DND-41 (cell line): ENCODE measurements at places on chromosomes 16 and 17.
A peak's percentile ranks its signal among the peaks of the same experiment; 100 is the strongest.

DNA sequence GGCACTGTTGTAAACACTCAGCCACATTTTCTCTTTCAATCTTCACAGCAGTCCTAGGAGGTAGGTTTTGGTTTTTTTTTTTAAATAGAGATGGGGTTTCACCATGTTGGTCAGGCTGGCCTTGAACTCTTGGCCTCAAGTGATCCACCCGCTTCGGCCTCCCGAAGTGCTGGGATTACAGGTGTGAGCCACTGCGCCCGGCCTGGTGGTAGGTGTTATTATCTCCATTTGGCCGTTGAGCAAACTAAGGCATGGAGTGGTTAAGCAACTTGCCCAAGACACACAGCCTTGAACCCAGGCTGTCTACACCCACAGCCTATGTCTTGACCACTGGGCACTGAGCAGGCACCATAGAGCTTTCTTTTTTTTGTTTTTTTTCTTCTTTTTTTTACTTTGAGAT is 8.6 kb downstream of the SGCA start:
- DNase-seq = no peak

DNA sequence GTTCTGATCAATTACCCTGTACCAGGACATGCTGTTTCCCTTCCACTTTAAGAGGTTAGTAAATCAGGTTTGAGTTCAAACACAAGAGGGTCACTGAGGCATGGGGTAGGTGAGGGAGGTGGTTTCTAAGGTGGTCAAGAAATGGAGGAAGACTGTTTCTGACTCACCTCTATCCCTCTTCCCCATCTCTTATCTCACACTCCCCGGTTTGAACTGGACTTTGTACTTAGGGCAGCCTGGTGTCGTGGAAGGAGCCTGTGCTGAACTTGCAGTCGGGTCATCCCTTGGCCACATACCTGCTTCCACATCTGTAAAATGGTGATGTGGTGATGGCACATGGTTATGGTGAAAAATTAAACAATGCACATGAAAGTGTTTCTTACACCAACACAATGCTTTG is 17.2 kb upstream of the TMEM98 start:
- no peak for DNase-seq

DNA sequence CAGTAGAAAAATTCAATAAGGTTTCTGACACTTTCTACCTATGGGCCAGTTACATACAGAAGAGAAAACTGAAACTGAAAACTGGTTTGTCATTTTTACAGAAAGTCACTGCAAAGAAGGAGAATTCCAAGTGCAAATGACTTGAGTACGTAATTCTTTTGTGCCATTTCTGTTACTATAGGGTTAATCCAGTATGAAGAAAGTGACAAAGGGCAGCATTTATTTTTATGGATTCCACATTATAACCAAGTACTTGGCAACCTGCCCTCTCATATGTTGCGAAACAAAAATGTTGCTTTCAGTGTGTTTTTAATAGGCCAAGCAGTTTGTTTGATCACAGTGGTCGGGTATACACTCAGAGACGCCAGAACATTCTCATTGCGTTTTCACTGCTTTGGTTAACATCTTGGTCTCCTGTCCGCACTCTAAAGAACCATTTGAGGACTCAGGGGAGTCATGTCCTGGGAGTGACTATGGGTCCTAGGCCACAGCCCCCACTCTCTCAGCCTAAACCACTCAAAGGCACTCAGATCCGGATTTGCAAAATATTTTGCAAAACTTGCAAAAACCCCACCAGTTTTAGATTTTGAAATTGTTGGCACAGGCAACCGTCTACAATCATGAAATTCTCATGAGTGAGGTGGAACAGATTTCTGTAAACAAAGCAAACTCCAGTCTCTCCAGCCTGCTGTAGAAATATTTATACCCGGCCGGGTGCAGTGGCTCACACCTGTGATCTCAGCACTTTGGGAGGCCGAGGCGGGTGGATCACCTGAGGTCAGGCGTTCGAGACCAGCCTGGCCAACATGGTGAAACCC is 15.4 kb upstream of the HELZ start:
- no peak for DNase-seq

GRCh38 chr17:69485901-69486643 is 71.6 kb downstream of the MAP2K6 start:
- DNase-seq = no peak

DNA sequence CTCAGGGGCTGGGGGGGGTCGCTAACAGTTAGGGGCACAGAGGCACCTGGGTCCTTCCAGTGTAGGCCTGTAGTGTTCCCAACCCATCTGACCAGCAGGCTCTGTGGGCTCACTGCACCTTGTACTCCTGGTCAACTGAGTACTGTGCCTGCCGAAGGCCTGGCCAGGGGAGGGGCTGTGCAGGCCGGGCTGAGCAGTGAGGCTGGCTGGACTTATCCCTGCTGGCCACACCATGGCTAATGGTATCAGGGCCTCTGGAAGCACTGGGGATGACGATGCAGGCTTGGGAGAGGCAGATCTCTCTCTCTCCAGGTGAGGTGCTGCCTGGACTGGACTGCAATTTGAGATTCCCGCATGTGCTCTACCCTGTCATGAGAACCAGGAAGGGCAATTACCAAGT is 58.9 kb upstream of the SDK2 start:
- DNase-seq = no peak

DNA sequence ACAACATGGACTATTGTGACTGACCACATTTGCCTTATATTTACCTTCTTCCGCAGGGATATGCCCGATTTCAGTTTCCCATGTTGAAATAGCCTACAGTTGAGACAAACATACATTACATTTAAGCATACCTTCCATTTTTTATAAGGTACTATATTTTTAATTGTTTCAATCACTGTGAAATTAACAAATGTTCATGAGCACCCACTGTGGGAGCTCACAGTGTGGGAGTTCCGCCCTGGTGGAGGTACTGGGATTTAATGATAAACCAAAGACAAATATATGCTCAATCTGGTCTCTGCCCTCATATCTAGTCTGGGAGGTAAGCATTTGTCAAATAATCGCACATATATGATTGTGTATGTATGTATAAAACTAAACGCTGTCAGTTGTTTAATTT is 15.8 kb upstream of the TOX3 start:
- no peak for DNase-seq

- DNase-seq = no peak
Measured at GRCh38 chr17:41891135-41892020, 26.2 kb upstream of the KLHL11 start.

DNA sequence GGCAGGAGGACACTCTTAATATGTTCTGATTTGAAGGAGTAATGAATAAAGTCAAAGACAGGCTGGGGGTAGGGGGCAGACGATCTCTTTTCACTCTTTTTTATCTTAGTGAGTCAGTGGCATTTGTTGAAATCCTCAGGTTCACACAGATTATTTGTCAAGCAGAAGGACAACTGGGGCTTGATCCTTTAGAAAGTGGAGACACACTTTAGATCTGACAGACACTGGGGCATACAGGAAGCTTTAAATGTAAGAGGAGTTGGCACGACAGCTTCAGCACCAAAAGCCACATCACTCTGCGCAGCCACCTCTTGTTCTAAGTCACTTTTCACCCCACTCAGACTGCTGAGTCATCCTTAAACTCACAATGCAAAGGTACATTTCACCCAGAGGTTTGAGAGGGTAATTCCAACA is 121.5 kb downstream of the STXBP4 start:
- peak; percentile 49 for DNase-seq

GRCh38 chr16:67541391-67542263 is 13.0 kb downstream of the RIPOR1 start:
- no peak for DNase-seq

GRCh38 chr16:72355561-72355960 is 183.6 kb upstream of the PMFBP1 start:
- DNase-seq = no peak

- DNase-seq = no peak
Measured at GRCh38 chr16:57422026-57422944, 17.7 kb downstream of the CCL17 start.

GRCh38 chr17:72991651-72992050 is 100.8 kb downstream of the SLC39A11 start:
- DNase-seq = no peak

- DNase-seq = no peak
Measured at GRCh38 chr17:44587339-44587738, 30.1 kb downstream of the FZD2 start.

DNA sequence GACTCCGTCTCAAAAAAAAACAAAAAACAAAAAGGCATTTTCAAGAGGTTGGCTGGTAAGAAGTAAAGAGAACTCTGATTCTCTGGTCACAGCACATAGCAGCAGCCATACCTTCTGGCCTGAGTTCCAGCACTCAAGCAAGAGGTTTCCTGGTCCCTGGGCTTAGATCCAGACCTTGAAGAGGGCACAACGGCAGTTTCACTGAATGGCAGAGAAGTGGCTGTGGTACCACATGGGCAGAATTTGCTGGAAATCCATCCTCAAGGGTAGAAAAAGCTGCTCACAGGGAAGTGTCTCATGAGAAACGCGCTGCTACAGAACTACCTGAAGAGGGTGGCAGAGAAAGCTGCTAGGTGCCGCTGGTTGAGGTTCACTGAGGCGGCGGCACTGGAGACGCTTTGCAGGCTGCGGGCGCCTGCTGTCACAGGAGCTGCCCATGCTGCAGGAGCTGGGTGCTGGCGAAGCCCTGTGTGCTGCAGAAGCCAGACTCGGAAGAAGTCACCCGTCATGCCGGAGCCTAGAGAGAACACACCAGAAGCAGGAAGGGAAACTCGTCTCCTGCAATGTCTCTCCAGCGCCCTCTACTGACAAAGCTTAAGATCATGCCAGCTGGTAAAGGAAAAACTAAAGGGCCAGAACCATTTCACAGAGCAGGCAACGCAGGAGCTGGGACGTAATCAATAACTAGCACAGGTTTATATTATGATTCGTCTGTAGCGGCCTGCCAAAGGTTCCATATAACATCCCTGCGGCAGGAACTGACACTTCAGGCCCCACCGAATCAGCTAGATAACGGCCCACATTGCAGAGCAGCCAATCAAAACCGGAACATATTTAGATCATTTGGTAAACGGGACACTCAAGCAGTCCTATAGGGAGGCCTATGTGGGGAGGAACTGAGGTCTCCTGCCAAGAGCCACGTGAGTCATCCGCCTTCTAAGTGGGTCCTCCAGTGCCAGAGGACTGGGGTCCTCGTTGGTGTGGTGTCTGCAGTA is 5.4 kb upstream of the ZNF213 start:
- peak; percentile 87 for DNase-seq

- DNase-seq = no peak
Measured at GRCh38 chr17:4476017-4476416, 22.7 kb upstream of the SPNS2 start.

- DNase-seq = no peak
Measured at GRCh38 chr17:76004750-76005262, 4.2 kb downstream of the CDK3 start.

- no peak for DNase-seq
Measured at GRCh38 chr17:60167065-60167741, 17.4 kb downstream of the CA4 start.

DNA sequence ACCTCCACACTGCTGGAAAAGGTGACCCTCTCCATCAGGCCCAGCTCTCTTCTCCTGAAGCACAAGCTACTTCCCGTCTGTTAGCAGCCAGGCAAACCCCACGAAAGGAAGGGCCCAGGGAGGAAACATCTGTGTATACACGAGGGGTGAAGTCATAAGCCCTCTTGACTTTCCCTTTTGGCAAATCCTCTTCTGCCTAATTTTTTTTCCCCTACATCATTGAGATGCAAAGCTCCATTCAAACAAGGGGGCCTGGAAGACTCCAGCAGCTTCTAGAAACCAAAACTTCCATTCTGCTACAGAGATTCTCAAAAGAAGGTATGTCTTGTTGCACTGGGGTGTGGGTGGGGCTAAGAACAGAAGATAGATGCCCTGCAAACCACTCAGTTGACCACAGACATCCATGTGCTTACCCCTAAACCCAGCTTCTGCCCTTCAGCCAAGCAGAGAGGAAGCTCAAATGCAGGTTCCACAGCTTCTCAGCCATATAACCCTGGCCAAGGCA is 145.6 kb upstream of the RCVRN start:
- peak; percentile 28 for DNase-seq

DNA sequence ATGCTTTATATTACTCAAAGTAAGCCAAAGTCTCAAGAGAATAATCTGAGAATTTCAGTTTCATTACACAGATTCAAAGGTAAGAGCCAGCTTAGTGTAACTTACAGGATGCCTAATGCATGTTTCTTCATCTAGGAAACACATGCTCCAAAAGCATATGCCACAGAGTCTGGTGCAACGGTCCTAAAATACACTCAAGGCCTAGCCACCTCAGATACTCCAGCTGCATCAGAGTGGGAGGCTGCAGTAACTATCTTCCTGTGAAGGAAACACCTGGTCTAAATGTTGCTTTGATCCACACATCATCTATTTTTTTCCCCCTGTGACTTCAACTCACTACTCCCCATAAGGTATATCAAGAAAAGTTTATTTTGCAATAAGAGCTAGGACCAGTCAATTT is 51.6 kb upstream of the CORO6 start:
- peak; percentile 80 for DNase-seq

- DNase-seq = no peak
Measured at GRCh38 chr17:3571043-3571900, 13.7 kb upstream of the TRPV3 start.

- DNase-seq = no peak
Measured at GRCh38 chr16:85136213-85136701, 24.0 kb upstream of the CIBAR2 start.

DNA sequence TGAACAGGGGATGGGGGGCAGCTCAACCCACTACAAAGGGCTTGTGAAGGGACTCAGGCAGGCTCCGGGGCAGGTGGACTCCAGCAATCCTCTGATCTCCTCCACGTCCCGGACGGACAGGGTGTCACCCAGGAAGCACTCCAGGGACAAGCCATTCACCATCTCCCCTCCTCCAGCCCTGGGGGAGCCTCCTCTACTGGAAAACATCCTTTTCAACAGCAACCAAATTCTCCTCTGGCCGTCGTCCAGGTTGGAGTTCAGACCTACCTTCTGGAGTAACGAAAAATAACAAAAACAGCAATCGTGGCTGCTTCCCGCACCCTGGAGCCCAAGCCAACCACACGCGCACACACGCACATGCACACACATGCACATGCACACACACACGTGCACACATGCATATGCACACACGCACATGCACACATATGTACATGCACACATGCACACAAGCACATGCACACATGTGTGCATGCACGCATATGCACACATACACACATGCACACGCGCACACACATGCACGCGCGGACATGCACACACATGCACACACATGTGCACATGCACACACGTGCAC is 8.9 kb upstream of the RBFOX3 start:
- DNase-seq = no peak

- no peak for DNase-seq
Measured at GRCh38 chr16:56732366-56732765, 2.4 kb downstream of the NUP93 start.

- no peak for DNase-seq
Measured at GRCh38 chr17:81842725-81843504, 8.1 kb upstream of the PPP1R27 start.

DNA sequence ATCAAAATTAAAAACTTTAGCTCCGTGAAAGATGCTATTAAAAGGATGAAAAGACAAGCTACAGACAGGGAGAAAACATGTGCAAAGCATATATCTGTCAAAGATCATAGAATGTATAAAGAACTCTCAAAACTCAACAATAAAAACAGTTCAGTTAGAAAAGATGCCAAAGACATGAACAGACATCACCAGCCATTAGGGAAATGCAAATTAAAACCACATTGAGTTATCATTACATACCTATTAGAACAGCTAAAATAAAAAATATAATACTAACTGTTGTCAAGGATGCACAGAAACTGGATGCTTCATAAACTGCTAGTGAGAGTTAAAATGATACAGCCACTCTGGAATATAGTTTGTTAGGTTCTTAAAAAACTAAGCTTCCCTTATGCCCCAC is 58.8 kb downstream of the NFATC3 start:
- no peak for DNase-seq
